Camera-type eye (tissue), 1 donor: ENCODE measurements at places on chromosomes 13 and 19. TPM values are rescaled to one million over a fixed set of nuclear protein-coding genes. Genes with fewer than 3 reads are reported as not detected.

ALOX5AP gene
- total RNA-seq = 3.5 TPM

LENG8 gene
- total RNA-seq = 132 TPM

PRSS57 gene
- total RNA-seq = not detected

GSX1 gene
- total RNA-seq = not detected

CD33 gene
- 1.7 TPM for total RNA-seq

PSG7 gene
- total RNA-seq = not detected

FCHO1 gene
- 5.9 TPM for total RNA-seq
